ENCODE measurements at places on chromosomes 16 and 17. TPM values are rescaled to one million over a fixed set of nuclear protein-coding genes. Genes with fewer than 3 reads are reported as not detected.

Gene OR1A1
- polyA plus RNA-seq = not detected

Gene SMPD3
- polyA plus RNA-seq = not detected

Gene CCL5
- polyA plus RNA-seq = 1.6 TPM

Gene ITGAL
- 2.3 TPM for polyA plus RNA-seq

- DNase-seq = no peak
These were observed 447.2 kb downstream of the KIF2B start for GRCh38 chr17:54269881-54270280.

- peak; percentile 60 for DNase-seq
These were observed 4.3 kb downstream of the THOC6 start for GRCh38 chr16:3027983-3028715.

GRCh38 chr17:46952115-46952514, 26.9 kb downstream of the RPRML start:
- DNase-seq = no peak

DNA sequence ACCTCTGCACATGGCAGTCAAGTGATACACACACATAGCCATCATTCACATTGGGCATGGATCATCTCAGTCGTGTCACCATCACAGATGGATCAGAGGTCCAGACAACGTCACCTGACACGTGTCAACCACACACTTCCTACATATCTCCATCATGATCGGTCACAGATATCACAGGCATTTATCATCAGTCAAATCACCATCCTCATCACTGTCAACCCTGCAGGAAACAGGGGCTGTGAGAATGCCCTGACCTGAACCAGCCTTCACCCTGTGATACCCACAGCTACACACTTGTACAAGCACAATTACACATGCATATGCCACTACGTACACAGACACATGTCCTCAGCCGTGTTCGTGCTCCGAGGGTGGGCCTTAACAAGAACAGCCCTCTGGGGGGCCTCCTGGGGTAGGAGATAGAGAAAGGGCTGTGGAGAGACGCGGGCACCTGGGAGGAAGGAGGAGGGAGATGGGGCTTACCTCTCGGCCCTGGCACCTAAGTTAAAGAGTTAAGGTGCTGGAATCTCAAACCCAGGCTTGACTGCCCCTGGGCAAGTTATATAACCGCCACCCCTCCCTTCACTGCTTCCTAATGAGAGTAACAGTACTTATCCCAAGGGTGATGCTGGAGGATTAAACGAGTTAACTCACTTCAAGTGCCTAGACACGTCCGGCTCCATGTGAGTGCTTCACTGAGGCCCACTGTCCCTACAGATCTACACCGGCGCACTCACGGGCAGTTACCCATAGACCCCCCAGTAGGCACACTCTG, 1.1 kb downstream of the SLC12A4 start:
- DNase-seq = no peak

DNA sequence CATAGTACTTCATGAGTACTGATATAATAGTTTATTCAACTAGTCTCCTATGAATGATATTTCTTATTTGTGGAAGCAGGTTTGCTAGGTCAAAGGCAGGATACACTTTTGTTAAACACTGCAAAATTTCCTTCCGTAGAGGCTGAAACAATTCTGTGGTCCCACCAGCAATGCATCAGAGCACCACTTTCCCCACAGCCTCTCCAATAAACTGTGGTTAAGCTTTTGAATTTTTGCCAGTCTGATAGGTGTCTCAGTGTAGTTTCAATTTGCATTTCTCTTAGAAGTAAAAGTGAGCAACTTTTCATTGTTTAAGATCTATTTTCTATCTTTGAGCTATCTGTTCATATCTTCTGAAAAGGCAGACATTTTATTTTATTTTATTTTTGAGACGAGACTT, 36.4 kb upstream of the CORO6 start:
- DNase-seq = no peak

DNA sequence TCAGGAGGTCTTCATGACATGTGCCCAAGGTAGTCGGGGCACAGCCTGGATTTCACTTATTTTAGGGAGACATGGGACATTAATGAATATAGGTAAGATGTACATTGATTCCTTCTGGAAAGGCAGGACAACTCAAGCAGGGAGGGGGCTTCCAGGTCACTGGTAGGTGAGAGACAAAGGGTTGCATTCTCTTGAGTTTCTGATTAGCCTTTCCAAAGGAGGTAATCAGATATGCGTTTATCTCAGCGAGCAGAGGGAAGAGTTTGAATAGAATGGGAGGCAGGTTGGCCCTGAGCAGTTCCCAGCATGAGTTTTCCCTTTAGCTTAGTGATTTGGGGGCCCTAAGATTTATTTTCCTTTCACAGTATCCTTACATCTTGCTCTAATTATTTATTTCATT, 443.8 kb upstream of the EEF2KMT start:
- no peak for DNase-seq

GRCh38 chr17:10046786-10047785, 142.0 kb upstream of the RCVRN start:
- no peak for DNase-seq

- no peak for DNase-seq
These were observed 237.3 kb upstream of the CIBAR2 start for GRCh38 chr16:85349365-85350145.

- no peak for DNase-seq
These were observed 44.9 kb upstream of the PIK3R6 start for GRCh38 chr17:8912084-8912981.

DNA sequence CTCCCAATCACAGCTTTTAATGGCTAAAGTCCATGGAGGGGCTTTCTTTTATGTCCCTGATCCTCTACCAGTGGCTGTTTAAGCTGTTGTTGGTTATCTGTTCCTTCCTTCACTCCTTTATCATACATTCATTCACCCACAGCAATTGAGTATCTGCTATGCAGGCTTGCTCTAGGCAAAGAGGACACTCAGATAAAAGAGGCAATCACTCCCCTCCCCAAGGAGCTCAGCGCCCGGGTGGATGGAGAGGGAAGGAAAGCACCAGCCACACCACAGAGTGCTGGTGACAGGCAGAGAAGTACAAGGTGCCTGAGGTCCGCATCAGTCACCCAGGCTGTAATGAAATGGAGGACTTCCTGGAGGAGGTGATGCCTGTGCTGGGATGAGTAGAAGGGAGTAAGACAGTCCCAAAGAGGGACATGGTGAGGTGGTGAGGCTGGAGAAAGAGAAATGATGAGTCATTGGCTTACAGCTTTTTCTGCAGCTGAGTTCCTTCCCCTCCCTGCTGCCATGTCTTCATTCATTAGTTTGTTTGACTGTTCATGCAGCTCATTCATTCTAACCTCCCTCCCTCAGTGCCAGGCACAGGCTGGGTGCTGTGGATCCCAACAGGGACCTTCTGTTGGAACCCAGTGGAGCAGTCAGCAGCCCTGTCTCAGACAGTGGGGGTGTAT, 12.8 kb upstream of the NGFR start:
- no peak for DNase-seq

DNA sequence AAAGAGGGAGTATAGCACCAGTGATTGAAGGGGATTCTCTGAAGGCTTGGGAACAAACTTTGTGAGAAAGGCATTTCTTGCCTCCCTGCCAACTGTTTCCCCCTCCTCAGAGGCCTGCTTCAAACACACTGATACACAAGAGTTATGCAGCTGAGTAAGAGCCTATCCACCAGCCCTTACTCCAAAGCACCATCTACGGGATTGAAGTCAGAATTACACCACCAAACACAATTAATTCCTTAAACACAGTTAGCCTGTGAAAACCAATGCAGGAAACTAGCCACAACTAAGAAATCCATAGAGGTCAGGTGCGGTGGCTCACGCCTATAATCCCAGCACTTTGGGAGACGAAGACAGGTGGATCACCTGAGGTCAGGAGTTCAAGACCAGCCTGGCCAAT, 138.3 kb downstream of the SHCBP1 start:
- DNase-seq = no peak

- DNase-seq = no peak
These were observed 6.4 kb downstream of the SLC16A3 start for GRCh38 chr17:82235056-82235774.

Measured in muscle of arm (tissue), 14 donors.